ENCODE measurements at places on chromosomes 4 and X.

GRCh38 chrX:25028726-25029125 is 13.0 kb upstream of the ARX start:
- no peak for DNase-seq

GRCh38 chrX:13194291-13195103 is 125.4 kb downstream of the ATXN3L start:
- no peak for DNase-seq

GRCh38 chrX:153633607-153634180 is 13.3 kb upstream of the DUSP9 start:
- DNase-seq, result no peak

DNA sequence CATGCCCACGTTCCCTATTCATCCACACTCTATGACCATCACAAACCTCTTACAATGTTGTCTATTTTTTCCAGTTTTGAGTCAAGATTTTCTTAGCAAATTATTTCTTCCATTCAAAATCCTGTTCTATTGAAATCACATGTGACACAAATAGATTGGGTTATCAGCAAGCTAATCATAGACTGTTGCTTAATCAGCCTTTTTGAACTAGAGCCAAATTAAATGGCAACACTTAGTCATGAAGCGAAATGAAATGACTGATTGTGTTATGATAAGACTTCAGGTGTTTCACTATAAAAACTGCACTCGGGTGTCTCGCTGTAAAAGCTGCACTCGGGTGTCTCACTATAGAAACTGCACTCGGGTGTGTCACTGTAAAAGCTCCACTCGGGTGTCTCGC is 890.0 kb upstream of the FRG1 start:
- no peak for DNase-seq

DNA sequence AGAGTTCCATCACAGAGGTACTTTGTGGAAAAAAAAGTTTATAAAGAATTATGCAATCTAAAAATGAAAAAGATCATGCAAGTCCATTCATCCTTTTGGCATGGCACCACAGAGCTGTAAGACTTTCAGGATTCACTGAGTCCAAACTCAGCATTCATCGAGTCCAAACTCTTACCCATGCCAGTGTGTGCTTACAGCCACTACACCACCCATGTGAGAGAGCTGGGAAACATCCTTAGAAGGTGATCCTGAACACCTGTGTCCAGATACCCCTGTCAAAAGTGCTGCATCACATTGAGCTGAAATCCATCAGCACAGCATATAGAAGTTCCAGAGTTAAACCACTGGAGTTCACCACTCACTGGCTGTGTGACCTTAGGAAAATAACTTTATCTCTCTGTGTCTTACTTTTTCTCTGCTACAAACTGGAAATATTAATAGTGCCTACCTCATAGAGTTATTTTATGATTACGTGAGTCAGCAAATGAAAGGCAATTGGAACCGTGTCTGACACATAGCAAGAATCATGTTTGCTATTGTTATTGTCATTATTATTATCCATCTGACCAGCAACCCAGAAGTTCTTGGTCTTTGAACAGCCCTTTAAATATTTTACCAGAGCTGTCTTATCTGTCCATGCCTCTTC is 115.0 kb upstream of the FTHL17 start:
- DNase-seq, result no peak

DNA sequence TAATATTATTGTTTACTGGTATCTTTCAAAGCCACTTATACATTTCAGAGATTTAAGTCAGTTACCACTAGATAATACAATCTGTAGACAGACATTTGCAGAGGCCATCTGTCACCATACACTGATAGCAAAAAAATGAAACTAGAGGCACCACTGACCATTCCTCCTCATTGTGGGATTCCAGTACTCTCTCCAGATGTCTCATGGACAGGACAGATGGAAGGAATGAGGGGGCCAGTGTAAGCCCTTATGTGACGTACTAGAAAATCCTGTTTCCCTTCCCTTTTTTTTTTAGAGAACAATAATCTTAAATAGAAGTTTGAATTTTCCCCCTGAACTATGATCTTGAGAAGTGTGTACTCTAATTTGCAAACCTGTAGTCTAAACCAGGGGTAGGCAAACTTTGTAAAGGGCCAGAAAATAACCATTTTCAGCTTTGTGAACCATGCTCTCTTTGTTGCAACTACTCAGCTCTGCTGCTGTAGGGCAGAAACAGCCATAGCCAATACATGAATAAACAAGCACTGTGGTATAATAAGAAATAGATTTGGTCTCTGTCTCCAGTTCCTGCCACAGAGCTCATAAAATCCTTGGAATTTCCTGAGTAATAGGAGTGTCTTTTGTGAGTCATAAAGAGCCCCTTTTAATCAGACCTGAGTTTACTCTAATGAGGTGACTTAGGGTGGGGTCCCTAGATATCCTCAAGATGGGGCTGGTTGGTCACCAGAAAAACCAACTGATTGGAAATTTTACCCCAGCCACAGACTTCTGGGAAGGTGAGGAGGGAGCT is 90.4 kb downstream of the MOSPD2 start:
- no peak for DNase-seq

DNA sequence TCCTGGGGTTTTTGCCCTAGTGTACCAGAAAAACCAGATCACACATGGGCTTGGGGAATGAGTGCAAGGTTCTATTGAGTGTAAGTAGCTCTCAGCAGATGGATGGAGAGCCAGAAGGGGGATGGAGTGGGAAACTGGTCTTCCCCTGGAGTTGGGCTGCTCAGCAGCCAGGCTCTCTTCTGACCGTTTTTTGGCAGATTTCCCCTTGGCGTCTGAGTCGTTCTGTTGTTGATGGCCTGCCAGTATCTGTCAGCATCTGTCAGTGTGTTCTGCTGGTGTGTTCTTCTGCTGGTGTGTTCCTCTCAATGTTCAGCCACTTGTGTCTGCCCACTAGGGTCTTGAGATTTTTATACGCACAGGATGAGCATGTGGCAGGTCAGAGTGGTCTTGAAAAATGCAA is 633.9 kb upstream of the CPEB2 start:
- no peak for DNase-seq

- no peak for DNase-seq
Observed at GRCh38 chr4:153759407-153760316, at the start of gene RNF175. Gene RNF175 (minus strand): TSS chr4:153760024. CDS start chr4:153759862, 162 bp downstream.

GRCh38 chr4:166134285-166134684 is 261.2 kb downstream of the TLL1 start:
- no peak for DNase-seq

DNA sequence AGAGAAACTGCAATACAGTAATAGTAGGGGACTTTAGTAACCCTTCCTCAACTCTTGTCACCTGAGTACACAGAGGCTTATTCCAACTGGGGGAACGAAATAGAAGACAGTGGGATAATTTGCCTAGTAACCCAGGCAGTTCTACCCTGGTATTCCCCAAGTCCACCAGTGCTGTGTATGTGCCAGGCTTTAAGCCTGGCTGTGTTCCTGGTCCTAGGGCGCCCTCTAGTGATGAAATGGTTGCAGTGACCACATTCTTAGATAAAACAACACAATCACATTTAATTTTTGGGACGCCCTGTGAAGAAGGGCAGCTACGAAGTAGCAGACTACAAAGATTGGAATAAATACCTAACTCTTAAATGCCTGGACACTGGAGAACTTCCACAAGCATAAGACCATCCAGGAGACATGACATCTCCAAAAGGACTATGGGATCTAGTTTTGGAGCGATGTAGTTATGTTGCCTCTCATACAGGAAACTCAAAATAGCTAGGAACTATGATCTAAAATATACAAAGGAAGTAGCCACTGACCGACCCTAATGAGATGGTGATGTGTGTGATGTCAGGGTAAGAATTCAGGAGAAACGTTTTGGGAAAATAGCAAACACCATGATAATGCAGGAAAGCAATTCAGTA is 288.5 kb upstream of the ZCCHC13 start:
- peak; percentile 41 for DNase-seq

- no peak for DNase-seq
Observed at GRCh38 chrX:12919051-12919450, 12.6 kb downstream of the TLR8 start.

DNA sequence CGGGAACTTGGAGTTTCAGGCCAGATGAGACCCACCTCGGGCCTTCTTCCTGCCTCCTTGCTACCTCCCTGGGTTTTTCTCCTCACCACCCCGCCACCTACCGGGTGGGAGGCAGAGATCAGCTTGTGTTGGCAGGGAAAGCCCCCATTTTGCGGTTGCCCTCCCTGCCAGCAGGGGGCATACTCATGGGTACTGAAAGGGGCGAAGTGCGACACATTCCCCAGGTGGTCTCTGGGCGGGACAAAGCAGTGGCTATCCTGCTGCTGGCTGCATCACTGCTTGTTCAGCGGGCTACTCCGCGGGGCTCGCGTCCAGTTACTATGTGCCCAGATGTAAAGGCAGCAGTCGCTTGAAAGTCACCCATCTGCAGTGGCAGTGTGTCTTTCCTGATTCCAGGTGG is 330.3 kb downstream of the PDHA2 start:
- DNase-seq, result no peak

- no peak for DNase-seq
Observed at GRCh38 chrX:23008431-23009099, 8.8 kb downstream of the DDX53 start.

Measured in stimulated activated CD4-positive, alpha-beta T cell treated with anti-CD3 and anti-CD28 coated beads, Interleukin-2, amount 100 ng/mL, for 4 hours (primary cell).